HTR-8/SVneo (cell line): ENCODE measurements at places on chromosomes 7 and 10.

DNA sequence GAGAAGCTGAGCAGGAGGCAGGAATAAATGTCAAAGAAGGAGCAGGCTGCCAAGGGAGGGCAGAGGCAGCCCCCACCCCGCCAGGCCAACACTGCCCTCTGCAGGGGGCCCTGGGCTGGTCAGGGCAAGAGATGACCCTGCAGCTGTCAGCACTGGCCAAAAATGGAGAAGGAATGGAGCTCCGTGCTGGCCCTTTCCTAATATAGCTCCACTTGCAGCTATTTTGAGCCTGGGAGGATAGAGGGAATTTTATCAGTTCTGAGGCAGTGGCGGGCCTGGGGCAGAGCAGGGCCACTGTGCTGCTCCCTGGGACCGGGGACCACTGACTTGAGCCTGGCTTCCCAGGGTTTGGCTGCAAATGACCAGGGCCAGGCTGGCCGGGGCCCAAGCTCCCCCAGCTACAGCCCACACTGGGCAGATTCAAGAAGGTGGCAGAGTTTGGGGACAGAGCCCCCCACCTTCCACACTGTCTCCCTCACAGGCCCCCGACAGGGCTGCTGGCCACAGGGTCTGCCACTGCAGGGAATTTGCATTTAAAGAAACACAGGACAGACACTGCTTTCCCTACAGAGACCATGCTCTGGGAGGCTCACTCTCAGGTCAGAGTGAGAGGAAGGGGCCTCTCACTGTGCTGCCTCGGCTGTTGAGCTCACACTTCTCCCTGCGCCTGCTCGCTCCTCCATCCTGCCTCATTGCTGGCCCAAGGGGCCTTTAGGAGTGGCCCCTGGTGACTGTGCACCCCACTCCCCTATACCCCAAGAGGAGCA is 16.2 kb downstream of the LDB3 start:
- DNase-seq: peak; percentile 52

GRCh38 chr10:43318976-43319960 is 52.2 kb upstream of the FXYD4 start:
- DNase-seq: no peak

- no peak for DNase-seq
These were observed 307.0 kb downstream of the PTPRN2 start for GRCh38 chr7:158280448-158281144.

- no peak for DNase-seq
These were observed 103.7 kb downstream of the CXCL12 start for GRCh38 chr10:44281089-44281613.

DNA sequence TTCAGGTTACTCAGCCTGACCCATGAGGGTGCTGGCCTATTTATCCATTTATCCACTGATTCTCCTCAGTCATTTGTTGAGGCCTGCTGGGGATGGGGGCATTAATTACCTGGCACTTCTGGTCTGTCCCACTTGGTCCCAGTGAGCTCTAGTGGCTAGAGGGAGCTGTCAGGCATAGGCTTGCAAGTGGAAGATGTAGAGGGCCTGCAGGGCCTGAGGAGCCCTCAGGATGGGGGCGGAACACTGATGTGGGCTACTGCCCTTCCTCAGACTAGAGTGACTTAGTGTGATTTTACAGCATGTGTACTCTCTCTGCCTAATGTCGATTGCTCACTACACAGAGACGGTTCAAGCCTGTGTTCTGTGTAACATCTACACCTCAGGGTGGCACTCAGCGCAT is 45.3 kb downstream of the TMEM178B start:
- DNase-seq: no peak

DNA sequence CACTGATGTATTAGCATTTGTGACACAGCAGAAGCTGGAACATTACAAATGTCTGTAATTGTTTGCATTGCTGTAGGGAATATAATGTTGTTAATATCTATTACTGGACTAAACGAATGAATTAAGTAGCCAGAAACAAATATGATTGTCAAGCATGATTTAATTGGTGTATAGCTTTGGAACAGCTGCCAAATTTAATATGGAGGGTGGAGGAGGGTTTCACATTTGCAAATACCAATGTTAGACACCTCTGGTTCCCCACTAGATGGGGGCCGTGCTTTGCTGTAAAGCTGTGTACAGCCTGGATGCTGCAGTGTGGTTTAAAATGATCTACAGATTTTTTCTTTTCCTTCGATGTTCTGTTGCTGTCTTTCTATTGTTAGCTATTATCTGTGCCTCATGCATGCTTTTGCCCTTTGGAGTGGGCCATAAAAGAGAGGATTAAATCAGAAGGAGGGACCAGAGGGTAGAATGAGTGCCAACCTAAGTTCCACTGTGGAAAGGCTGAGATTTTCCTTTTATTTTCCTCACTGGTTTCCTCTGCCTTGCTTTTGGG is 23.1 kb downstream of the DNAJB9 start:
- DNase-seq: no peak

DNA sequence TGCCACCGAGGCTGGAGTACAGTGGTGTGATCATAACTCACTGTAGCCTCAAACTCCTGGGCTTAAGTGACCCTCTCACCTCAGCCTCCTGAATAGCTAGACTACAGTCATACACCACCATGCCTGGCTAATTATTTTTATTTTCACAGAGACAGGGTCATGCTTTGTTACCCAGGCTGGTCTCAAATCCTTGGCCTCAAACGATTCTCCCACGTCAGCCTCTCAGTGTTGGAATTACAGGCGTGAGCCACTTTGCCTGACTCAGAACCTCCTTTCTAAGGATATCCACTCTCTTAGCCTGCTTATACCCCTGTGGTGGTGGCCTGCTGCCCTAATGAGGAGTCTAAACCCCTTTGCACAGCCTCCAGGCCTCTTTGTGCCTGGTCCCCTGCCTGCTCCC is 4.2 kb upstream of the IGFBP1 start:
- no peak for DNase-seq

GRCh38 chr7:23373151-23374004 is 74.2 kb downstream of the MALSU1 start:
- DNase-seq: no peak

GRCh38 chr7:3218411-3219225 is 82.4 kb upstream of the SDK1 start:
- DNase-seq: no peak

GRCh38 chr10:50552771-50553535 is 70.8 kb downstream of the SGMS1 start:
- DNase-seq: no peak

DNA sequence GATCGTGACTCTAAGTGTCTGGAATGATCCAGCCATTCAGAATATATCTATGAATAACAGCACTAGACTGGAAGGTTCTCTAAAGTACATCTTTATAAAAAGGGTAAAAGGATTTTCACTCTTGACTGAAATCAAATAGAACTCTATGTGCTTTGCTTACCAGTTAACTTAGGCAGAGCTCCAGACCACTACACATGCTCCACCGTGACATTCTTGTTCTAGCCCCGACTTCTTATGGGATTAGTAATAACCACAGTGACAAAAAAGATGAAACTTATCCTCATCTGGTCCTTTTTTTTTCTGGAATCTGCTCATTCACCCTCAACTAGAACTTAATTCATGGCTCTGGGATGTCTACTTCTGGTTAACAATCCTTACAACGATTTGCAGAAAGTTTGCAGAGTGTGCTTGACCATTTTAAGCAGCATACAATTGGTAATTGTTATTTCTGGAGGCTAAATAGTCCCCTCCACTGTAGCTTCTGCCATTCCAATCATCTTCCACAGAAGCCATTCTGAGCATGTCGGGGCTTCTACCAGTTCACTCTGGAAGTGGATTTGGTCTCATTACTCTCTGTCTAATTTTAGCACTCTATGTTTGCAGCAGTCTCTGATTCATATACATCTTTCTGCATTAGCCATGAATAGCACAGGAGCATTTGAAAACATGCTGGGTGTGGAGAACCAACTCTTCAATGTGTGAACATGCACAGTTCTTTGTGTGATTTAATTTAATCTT is 163.7 kb upstream of the CDC14C start:
- DNase-seq: no peak

DNA sequence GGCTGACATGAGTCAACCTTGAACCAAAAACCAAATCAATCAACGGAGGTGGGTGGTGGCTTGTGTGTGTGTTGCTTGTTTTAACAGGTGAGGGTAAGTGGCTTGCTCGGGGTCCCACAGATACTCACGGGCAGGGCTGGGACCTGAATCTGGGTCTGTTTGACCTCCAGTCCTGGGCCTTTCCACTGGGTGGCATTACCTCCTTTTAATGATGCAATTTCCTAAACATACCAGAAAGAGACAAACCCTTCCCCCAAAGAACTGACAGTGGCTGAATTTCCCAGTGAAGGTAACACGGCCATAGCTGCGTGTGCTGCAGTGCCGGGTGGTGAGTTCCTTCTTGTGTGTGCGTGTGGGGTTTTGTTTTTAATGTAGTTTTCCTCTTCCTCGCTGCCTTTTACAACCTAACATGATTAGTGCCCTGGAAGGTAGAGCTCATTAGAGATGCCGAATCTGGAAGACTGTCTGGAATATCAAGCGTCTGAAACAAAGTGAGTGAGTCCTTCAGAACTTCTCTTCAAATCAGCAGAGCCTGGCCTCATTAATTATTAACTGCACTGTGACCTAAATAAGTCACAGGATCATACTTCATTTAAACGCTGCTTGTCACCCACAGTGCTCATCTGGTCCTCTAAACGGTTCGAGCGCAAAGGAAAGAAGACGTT is 166.1 kb upstream of the TCERG1L start:
- DNase-seq: no peak

- no peak for DNase-seq
These were observed 53.0 kb downstream of the SH2D4B start for GRCh38 chr10:80590585-80591125.

DNA sequence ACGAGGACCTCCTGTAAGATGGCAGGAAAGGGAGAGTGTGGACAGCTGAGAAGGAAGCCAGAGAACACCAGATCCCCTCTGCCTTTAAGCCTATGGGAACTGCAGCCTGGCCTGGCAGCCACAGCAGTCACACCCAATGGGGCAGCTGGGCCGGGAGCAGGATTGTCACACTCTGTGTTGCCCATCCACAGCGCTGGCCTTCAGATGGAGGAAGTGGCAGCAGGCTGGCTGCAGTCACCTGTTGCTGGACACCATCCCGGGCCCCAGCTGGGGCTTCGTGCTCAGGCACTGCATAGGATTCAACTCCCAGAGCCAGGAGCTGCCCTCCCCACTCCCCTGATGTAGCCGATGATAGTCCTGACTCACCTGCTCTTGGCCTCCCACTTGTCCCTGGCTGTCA is 114.4 kb downstream of the COL13A1 start:
- DNase-seq: no peak

GRCh38 chr7:131843898-131844331 is 287.5 kb upstream of the PODXL start:
- DNase-seq: no peak

DNA sequence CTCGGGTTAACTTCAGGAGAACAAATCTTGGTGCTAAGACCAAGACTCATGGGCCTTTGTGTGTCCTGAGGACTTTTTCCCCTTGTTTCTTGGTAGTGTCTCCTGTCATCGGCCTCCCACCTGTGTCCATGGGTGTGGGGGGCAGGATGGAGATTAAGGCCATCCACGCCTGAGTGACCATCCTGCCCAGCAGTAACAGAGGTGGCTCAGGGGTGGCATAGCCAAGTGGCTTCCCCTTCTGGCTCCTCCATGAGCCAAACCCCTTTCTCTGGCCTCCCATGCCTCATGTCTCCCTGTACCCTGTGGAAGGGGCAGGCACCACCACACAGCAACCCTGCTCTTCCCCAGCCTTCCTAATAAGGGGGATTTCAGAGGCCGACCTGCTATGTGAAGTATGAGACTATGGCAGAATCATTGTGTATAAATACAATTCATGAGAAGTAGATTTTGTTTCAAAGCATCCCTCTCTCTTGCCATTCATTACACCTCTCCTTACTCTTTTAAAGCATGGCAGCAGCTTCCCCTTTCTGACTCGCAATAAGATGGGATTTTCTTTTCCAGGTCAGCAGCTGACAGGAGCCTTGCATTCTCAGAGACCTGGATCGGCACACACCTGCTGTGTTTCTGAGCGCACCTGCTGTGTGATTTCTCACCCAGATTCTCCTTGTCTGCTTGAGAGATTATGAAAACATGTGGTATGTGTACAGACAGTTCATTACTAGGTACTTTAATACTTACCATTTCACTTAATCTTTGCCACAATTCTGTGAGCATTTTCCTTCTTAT is 102.5 kb downstream of the XPNPEP1 start:
- DNase-seq: no peak

GRCh38 chr10:98433881-98434732 is 12.6 kb downstream of the HPS1 start:
- no peak for DNase-seq

GRCh38 chr10:35585356-35585755 is 19.8 kb upstream of the GJD4 start:
- DNase-seq: no peak

- peak; percentile 44 for DNase-seq
These were observed 157.3 kb upstream of the MTPN start for GRCh38 chr7:136134503-136134902.

- DNase-seq: no peak
These were observed 111.2 kb downstream of the RNLS start for GRCh38 chr10:88471899-88472298.

GRCh38 chr10:97079448-97079847 is 106.3 kb downstream of the SLIT1 start:
- no peak for DNase-seq

GRCh38 chr10:95394161-95394880 is 103.5 kb upstream of the PDLIM1 start:
- no peak for DNase-seq

DNA sequence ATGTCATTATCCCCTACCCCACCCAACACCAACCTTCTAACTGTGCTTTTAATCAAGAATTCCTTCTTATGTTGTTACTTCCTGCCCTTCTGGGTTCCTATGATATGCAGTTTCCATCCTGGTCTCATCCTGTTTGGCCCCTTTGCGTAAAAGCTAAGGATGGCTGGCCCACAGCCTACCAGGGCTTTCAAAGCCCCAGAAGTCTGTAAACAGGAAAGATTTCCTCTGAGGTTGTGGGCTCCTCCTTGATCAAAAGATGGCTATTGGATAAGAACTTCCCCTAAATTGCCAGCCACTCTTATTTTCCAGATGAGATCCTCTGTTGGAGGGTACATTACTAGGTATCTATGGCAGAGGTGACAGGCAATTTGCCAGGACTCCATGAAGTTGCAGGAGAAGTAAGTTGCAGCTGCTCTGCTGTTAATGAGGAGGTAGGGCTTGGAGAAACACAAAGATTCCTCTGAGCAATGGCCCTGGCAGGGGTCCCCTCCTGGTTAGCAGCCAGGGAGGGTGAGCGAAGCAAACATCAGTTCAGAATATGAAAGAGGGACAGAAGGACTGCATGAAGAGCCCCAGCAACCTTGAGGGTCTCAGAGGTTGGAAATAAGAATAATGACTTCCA is 32.1 kb downstream of the NRP1 start:
- no peak for DNase-seq

- DNase-seq: no peak
These were observed 622.5 kb downstream of the TYW1 start for GRCh38 chr7:67619175-67619574.

- DNase-seq: no peak
These were observed 1.1 kb downstream of the PLEKHS1 start for GRCh38 chr10:113752553-113752952.

- DNase-seq: no peak
These were observed 146.6 kb downstream of the LCOR start for GRCh38 chr10:96978621-96979154.

GRCh38 chr10:113922787-113923570 is 68.5 kb downstream of the NHLRC2 start:
- DNase-seq: no peak
